ENCODE measurements at places on chromosomes 5 and 9.
A peak's percentile ranks its signal among the peaks of the same experiment; 100 is the strongest.

- no peak for DNase-seq
Observed at GRCh38 chr9:115109486-115109885, 8.5 kb downstream of the TNC start.

DNA sequence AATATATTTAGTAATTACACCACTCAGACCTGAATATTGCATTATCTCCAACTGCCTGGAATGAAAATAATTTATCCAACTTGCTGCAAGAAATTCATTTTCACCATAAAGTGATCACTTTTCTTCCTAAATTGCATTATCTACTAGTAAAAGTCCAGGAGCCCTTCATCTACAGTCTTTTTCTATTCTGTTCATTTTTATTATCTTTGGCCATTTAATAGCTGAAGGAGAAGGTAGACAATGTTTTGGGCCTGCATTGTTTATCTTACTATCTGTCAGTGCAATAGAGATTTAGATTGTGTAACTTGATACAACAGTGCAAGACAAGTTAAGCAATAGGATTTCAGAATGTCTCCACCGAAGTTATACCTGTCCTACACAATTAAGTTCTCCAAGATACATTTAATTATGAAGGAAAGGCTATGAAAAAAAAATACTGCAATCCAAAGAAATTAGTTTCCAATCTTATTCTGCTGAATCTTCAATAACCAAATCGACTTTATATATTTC lies 1339.7 kb upstream of the CDH6 start:
- no peak for DNase-seq

DNA sequence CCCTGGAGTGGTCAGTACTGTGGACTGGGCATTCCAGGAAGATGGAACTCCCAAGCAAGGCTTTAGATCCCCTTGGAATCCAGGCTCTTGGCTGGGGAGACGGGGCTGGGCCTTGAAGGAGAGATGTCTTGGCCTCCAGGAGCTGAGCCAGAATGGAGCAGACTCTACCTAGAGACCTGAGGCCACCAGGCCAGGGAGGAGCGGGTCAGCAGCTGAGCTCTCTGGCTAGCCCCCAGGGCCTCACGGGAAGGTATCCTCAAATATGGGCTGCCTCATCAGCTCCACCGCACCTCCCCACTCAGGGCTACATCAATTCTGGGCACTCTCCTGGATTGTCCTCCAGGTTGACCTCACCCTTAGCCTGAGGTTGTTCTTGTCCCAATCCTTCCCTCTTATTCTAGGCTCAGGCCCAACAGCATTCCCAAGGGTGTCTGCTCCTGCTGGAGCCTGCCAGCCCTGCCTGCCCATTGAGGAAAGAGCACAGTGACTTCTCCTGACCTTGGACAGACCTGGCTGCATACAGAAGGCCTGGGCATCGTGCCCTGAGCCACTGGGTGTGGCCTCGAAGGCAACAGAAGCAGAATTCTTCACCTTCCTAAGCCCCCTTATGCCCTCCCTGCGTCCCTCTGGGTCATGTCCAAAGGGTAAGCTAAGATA lies 3.0 kb upstream of the PDLIM4 start:
- DNase-seq, result no peak

- no peak for DNase-seq
Observed at GRCh38 chr5:73705364-73705763, 79.4 kb downstream of the ARHGEF28 start.

DNA sequence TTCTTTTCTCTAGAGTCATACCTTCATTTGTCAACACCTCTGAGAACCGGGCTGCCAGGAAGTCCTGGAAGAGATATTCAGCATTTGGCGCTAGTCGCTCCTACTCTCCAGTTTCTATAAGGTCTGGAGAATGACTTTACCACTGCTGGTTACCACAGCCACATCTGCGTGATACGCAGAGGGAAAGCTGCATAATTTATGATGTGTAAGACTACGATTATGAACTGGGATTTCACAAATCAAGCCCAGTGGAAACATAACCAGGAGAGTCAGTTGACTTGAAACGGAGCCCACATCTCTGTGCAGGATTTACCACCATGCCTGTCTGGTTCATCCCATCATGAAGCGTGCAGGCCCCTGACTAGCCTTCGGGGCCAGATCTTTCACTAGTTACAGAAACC lies 72.6 kb downstream of the FGF1 start:
- DNase-seq, result no peak

DNA sequence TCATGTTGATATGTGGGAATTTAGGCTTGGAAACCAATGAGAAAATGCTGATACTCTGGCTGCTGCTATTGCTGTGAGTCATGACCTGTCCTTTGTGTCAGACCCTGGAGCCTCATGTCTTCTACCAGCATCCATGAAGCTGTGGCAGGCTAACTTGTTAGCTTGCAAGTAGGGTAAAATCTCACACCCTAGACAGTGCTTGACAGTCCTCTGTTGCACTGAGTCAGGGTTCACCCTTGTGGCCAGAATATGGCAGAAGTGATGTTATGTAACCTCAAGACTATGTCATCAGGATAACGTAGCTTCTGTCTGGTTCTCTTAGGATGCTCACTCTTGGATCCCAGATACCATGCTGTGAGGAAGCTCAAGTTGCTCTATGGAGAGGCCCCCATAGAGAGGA lies 110.8 kb downstream of the LHX2 start:
- no peak for DNase-seq

- DNase-seq, result no peak
Observed at GRCh38 chr5:138869038-138869437, 6.1 kb downstream of the LRRTM2 start.

DNA sequence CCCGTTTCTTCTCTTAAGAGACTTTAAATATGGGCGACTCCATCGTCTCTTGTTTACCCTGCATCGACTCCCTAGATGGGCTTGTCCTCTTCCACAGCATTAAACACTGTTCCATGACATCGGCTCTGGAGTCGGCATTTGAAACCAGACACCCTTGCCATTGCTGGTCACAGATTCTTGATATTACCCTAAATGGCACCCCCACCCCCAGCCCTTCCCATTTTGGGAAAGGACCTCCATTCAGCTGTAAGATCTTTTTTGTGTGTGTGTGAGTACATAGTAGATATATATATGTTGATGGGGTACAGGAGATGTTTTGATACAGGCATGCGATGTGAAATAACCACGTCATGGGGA lies 51.1 kb upstream of the SH3PXD2B start:
- no peak for DNase-seq

DNA sequence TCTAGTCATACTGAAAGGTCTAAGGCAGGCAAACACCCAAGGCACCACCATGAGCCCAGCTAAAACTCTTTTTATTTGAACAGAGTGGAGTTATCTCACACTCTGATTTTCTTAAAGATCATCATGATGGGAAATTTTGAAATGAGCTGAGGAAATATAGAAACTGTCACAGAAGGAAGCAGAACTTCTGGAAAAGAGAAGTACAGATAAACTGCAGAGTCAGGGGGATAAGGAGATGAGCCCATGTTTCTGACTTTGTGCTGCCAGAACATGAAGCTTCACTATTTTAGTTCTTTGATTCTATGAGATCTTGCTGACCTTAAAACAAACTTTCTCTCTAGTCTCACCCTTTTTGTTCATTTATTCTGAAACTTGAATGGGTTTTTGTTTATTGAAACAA lies 406.5 kb upstream of the EDIL3 start:
- DNase-seq, result no peak

GRCh38 chr5:78008356-78008967 lies 232.3 kb upstream of the TBCA start:
- DNase-seq, result no peak

GRCh38 chr5:169595172-169595820 lies 11.7 kb downstream of the SPDL1 start:
- no peak for DNase-seq

DNA sequence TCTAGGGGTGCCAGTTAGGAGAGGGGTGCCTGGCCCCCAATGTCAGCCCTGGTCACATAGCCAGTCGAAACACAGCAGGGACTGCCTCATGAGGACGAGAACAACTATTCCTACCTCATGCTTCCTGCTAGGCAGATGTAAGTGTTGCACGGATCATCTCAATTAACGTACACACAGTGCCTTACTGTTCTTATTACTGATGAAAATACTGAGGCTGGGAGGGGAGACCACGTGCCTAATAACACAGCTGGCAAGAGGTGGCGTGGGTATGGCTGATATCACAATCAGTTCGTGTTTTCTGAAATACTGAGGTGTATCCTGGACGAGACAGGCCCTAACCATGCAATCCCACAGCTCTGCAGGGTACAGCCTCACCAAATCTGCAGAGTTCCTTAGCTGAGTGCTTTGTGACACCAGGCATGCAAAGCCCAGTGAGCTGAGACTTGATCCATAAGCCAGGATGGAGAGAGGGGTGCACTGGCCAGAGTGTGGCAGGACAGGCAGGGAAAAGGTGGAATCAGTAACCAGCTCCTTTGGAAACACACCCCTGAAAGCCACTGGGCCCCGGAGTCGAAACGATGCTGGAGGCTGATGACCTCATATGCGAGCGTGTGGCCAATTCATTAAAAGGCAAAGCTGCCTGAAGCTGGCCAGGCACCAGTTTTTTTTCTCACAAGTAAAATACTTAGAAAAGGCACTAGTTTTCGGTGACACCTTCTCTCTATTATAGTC lies 63.9 kb downstream of the PRRT1B start:
- no peak for DNase-seq

DNA sequence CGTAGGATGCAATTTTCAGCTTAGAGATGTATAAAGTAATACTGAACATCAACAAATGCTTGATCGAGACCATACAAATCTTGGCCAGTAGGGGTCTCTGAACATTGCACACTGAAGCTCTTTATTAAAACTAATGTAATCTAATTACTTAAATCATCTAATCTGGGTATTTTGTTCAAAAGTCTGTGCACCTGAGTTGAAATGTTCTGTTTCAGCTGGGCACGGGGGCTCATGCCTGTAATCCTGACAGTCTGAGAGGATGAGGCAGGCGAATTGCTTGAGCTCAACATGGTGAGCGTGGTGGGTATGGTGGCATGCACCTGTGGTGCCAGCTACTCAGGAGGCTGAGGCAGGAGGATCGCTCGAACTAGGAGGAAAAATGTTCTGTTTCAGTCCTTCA lies 41.0 kb downstream of the ESM1 start:
- DNase-seq, result no peak

DNA sequence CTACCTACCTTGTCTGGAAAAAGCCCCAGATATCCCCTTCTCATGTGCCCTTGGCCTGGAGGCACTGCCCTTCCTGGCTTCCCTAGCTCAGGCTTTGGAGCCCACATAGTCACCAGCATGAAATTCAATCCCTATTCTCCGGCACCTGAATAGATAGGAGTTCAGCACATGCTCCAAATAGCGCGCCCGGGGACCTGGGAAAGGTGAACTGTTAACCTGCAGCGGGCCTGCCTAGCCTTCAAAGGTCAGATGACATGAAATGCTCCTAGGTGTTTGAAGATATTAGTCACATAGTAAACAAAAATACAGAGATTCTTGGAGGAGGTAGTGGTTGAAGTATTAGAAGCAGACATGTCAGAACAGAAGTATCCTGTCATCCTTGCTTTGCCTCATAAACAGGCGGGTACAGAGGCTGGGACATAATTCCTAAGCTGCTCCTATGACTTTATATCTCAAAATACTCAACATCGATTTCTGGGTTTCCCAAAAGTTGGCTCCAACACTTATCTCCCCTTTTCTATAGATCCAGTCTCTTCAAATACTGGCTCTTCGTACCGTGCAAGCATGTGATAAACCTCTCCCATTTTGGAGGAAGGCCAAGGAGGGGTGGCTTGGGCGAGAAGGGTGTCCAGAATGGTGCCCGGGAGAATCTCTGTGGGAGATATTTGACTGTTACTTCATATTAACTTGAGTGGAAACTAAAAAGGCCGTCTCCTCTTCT lies 88.0 kb upstream of the ANKH start:
- no peak for DNase-seq

DNA sequence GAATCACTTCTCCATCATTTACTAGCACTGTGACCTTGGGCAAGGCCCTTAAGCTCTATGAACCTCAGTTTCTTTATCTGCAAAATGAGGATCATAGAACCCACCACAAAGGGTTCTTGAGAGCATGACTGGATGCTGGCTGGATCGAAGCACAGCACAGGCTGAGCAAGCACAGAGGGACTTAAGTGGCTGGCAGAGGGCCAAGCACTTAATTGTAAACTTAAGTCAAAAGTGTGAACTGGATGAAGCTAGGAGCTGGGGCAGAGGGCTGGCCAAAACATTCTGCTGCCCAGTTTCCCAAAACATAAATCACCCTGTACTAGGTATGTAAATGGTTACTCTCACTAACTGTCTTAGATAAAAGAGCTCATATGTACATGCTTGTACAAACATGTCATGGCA lies 112.3 kb upstream of the WWC1 start:
- DNase-seq, result no peak

- DNase-seq, result peak; percentile 31
Observed at GRCh38 chr5:68239487-68239886, 23.9 kb downstream of the PIK3R1 start.

GRCh38 chr5:169080448-169080911 lies 220.5 kb downstream of the SLIT3 start:
- DNase-seq, result no peak

DNA sequence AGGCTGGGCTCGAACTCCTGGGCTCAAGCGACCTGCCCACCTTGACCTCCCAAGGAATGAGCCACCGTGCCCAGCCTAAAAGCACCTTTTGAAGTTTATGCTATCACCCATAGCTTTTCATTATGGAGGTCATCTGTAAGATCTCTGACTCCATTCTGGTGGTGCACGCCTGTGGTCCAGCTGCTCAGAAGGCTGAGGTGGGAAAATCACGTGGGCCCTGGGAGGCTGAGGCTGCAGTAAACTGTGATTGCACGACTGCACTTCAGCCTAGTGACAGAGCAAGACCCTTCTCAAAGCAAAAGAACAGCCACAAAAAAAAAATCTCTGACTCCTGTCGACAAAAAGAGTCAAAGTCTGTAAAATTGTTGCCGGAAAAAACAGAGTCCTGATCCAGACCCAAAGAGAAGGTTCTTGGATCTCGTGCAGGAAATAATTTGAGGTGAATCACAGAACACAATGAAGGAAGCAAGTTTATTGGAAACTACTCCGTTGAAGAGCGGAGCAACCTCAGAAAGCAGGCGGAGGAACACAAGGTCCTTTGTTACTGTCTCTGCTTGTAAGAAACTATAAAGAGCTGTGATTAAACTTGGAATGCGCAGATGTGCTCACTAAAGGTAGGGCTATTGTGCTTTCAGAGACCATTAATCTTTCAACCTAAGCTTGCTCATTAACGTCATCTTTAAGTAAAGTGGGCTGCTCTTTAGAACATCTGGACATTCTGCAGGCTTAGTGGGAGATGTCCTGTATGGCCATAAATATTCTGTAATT lies 2.0 kb upstream of the HAUS6 start:
- DNase-seq, result no peak
